ENCODE measurements at places on chromosomes 16 and 17.

DNA sequence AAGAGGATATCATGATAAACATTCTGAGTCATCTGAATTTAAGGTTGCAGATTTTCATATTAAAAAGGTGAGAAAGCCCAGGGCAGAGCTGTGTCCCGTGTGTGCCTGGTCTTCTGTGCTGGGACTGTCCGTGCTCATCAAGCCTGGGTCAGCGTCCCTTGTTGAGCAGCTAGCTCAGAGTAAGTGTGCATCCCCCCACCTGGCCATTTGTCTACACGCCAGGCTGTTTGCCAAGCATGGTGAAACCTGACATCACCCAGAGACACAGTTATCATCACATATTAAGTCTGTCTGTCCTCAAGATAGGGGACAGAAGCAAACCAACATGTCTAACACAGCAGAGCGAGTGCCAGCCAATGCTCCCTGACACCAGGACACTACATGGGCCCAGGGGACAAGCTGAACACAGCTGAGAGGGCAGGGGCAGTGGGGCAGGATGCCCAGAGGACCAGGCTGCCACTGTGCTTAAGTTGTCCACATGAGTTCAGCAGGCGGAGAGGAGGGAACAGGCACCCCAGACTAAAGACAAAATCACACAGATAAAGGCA is 57.9 kb upstream of the CNEP1R1 start:
- DNase-seq = no peak

DNA sequence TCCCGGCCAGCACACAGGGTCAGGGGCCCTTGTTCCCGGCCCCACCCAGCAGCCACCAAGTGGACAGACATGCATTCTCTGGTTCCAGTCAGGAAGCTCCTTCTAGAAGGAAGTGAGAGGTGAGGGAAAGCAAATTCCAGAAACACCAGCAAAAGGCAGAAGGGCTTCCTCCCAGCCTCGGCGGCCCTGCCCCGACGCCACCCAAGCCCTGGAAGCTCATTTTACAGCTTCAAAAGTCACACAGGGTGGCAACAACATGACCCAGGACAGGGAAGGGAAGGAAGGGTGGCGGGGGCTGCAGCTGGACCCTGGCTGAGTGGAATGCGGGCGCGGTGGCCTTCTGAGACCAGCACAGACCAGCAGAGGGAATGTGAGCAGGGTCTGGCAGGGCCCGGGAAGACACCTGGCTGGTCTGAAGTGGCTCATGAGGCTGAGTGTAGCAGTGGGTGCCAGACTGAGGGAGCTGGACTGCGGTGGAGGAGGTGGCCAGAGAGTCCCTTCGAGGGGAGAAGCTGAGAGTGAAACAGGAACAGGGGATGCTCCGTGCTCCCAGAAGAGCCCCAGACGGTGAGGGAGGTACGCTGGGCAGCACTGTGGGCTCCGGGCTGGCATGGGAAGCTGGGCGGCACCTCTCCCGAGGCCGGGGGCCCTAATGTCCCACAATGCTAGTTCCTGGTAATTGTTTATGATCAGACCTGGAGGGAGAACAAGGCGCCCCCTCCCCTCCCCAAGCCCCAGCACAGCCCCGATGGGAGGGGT is 1.9 kb upstream of the UNC13D start:
- no peak for DNase-seq

GRCh38 chr17:38428112-38428642 is at the start of gene ARHGAP23:
Gene ARHGAP23 (plus strand): TSS chr17:38428464. CDS start chr17:38428486, 22 bp downstream.
- DNase-seq = no peak

- no peak for DNase-seq
These were observed 1.9 kb upstream of the NFAT5 start for GRCh38 chr16:69563605-69564580.

GRCh38 chr17:29864615-29865014 is 65.4 kb downstream of the SSH2 start:
- DNase-seq = no peak

DNA sequence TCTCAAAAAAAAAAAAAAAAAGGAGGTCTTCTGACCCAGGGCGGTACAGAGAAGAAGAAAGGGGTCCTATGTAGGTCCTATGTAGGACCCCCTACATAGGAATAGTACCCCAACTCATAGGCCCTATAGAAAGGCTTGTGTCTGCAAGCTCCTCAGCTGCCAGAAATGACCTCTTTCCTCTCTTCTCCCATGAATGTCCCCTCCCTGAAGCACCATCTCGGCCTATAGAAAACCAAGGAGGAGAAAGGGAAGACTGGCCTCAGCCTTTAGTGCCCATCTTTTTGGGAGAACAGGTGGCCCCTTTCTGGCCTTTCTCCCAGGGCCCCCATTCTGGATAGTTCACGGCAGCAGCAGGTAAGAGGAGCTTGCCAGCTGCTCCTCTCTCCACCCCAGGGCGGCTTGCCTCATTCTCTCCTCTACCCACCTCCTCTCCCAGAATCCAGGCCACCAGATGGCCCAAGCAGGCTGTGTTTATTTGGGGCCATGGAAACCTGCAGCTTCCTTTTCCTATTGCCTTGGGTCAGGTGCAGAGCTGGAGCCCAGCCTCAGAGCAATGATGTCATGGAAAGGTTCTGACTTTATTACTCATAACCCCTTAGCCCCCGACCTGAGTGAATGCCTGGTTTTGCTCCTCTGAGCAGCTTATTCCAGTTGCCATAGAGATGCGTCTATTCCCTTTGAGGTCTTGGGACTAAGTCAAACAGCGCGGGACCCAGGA is 1.6 kb upstream of the MRPL58 start:
- no peak for DNase-seq

DNA sequence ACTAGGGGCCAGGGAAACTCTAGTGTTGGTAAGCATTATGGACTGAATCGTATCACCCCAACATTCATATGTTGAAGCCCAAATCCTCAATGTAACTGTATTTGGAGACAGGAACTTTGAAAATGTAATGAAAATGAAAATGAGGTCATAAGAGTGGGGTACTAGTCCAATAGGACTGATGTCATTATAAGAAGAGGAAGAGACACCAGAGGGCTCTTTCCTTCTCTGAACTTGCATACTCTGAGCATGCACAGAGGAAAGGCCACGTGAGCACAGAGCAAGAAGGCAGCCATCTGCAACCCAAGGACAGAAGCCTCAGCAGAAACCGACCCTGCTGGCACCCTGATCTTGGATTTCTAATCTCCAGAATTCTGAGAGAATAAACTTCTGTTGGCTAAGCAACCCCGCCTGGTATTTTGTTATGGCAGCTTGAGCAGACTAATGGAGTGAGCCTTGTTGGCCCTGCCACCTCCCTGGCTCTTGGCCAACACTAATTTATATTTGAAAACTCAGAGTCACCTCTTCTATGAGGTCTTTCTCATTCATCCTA is 273.4 kb downstream of the NTN1 start:
- no peak for DNase-seq

DNA sequence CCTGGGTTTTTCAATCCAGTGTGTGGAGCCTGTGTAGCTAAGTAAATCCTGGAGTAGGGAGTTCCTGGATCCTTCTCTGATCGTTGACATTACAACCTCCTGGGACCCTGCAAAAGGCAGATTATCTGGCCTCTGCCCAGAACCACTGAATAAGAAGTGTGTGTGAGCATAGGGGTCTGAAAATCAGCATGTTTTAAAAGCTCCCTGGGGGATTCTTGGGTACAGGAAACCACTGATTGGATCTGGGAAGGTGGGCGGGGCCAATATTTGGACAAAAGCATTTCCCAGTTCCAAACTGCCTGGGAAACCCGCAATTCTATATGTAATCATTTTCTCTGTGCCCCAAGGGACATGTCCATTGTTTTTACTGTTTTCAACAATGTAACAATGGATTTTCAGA is 27.2 kb upstream of the BEAN1 start:
- no peak for DNase-seq

GRCh38 chr16:56279132-56279531 is 87.8 kb downstream of the GNAO1 start:
- DNase-seq = no peak

DNA sequence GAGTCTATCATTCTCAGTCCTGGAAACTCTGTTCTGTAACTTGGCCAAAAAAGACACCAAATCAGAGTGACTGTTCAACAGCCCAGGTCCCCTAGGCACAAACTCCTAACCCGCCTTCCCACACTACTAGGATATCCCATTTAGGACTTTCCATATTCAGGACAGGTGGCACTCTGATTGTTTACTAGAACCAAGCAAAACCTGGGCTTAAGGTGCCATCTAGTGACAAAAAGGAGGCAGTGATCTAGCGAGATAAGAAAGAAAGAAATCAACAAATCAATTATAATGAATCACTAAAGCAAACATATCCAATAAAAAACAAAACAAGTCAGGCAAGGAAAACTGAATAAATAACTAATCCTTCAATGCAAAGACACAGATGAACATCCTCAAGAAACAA is 203.9 kb downstream of the CEP112 start:
- DNase-seq = peak; percentile 4

- no peak for DNase-seq
These were observed 16.8 kb downstream of the TMEM100 start for GRCh38 chr17:55705847-55706246.

GRCh38 chr16:85826686-85827247 is 27.3 kb downstream of the COX4I1 start:
- no peak for DNase-seq

- no peak for DNase-seq
These were observed 753 bp downstream of the SLC16A11 start for GRCh38 chr17:7043182-7043496.

GRCh38 chr17:61352781-61353491 is 46.7 kb upstream of the TBX2 start:
- no peak for DNase-seq

DNA sequence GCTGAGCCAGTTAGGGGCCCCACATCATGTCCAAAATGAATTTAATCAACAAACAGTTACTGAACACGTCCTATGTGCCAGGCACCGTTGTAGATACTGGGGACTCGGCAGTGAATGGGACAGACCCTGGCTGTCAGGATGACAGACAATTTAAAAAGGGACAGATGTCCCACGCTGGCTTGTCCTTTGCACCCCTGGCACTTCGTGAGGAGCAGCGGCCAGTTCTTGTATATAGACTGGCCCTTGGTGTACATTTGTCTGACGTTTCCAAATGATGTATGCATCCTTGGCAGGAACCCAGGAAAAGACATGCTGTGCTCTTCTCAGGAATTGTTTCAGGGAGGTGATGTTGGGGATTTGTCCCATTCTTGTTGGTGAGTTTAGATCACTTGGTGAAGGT is 21.1 kb downstream of the IL4R start:
- DNase-seq = no peak

DNA sequence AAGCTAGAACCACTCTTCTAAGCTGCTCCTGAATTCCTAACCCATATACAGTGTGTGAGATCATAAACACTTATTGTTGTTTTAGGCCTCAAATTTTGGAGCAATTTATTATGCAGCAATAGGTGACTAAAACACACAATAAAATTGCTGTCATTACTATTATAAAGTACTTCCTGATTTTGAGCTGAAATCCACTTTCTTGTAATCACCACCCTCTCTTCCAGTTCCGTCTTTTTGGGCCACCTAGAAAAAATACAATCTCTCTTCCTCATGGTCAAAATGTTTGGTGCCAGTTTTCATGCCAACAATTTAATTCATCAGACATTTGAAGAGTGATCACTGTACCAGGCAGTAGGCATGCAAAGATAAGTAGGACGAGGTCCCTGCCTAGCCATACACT is 43.3 kb upstream of the NF1 start:
- no peak for DNase-seq

DNA sequence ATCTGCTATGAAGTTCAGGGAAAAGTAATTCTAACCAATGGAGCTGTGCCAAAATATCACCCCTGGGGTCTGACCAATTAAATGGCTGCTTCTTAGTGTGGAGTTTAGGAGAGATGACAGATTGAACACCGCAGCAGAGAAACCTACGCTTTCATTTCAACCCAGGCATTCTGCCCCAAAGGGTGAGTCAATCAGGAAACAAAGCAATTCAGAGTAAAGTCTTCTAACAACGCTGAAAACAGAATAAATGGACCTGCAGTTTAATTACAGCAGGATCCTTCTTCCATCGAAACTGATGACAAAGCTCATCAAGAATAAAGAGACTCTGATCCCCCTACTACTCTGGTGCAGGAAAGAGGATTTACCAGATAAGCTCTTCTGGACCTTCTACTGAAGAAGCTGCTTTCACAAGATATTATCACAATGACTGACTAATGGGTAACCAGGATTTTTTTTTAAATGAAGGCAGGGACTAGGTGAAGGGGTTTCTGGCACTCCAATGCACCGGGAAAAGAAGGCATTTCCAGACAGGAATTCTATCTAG is 16.7 kb downstream of the RFFL start:
- no peak for DNase-seq

GRCh38 chr17:31530391-31530985 is 139.0 kb downstream of the RAB11FIP4 start:
- no peak for DNase-seq

DNA sequence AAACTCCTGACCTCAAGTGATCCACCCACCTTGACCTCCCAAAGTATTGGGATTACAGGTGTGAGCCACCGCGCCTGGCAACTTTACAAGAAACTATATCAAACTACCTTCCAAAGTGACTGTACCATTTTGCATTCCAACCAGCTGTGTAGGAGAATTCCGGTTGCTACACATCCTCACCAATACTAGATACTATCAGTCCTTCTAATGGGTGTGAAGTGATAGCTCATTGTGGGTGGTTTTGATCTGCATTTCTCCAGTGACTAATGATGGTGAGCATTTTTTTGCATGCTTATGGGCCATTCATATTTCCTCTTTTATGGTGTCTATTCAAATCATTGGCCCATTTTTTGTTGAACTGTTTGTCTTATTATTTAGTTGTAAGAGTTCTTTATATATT is 37.7 kb downstream of the SCNN1B start:
- DNase-seq = no peak

DNA sequence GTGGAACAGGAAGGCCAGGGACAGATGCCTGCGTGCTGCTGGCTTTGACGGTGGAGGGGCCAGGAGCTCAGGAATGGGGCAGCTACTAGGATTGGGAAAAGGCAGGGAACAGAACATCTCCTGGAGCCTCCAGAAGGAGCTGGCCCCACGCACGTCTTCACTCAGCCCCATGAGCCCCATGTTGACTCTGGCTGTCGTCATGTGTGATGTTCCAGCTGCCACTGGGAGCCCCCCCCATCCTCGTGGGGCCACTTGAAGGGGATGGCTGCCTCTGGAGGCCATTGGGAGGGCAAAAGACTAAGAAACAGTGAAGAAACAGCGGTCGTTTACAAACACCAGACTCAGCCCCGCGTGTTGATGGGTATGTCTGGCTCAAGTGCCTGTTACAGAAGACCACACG is 18.5 kb upstream of the APRT start:
- no peak for DNase-seq

- no peak for DNase-seq
These were observed 273.1 kb upstream of the CCL2 start for GRCh38 chr17:33981711-33982601.

Measured in AG09319 (cell line).